ENCODE measurements at places on chromosomes 13 and 19.
A peak's percentile ranks its signal among the peaks of the same experiment; 100 is the strongest.

DNA sequence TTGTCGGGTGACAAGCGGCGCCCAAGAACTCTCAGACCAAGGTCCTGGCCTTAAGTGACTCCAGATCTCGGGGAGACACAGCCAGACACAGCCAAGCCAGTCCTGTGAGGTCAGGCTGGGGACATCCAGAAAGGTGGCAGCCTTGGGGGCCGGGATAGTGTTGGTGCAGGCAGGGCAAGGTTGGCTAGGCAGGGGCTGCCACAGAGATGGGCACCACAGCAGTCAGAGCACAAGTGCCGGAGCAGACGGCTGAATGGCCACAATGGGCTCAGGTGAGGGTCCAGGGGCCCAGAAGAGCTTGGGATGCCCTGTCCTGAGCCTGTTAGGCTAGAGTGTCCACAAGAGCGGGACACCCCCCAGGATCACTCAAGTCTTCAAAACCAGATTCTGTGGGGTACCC is 32.2 kb downstream of the MAU2 start:
- DNase-seq, result no peak

- no peak for DNase-seq
Observed at GRCh38 chr19:30916238-30916637, 433.0 kb downstream of the TSHZ3 start.

DNA sequence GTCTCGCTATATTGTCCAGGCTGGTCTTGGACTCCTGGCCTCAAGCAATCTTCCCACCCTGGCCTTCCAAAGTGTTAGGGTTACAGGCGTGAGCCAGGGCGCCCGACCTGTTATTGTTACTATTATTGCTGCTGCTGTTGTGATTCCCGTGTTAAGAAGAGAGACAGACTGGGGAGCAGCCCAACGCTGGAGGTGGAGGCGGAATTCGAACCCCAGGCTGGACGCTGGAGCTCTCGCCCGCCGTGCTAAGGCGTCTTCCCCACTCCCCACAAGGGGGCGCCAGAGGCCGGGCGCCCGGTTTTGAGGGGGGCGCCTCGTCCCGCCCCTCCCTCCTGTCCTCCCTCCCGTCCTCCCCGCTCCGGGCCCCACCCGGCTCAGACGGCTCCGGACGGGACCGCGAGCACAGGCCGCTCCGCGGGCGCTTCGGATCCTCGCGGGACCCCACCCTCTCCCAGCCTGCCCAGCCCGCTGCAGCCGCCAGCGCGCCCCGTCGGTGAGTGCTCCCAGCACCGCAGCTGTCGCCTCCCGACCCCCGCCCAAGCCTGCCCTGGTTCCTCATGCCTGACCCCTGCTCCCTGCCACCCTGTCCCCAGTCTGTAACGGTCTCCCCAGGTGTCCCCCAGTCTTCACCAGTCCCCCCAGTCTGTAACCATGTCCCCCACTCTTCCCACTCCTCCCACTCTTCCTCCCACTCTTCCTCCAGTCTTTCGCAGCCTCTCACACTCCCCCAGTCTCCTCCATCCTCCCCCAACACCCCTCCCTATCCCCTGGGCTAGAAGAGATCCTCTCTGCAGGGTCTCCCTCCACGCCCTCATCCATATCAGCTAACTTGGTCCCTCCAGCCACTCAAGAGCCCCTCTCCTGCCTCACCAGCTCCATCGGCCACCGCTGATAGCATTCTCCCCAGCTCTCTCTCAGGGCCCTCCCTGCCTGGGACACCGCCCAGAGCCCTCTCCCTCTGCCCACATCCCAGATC is at the start of gene EHD2:
EHD2 (plus strand) TSS at position 377 of the 976 bp plus-strand sequence. CDS start 3,191 bp downstream, outside the sequence.
- peak; percentile 46 for DNase-seq

GRCh38 chr13:34413538-34414210 is 528.4 kb upstream of the NBEA start:
- DNase-seq, result no peak

DNA sequence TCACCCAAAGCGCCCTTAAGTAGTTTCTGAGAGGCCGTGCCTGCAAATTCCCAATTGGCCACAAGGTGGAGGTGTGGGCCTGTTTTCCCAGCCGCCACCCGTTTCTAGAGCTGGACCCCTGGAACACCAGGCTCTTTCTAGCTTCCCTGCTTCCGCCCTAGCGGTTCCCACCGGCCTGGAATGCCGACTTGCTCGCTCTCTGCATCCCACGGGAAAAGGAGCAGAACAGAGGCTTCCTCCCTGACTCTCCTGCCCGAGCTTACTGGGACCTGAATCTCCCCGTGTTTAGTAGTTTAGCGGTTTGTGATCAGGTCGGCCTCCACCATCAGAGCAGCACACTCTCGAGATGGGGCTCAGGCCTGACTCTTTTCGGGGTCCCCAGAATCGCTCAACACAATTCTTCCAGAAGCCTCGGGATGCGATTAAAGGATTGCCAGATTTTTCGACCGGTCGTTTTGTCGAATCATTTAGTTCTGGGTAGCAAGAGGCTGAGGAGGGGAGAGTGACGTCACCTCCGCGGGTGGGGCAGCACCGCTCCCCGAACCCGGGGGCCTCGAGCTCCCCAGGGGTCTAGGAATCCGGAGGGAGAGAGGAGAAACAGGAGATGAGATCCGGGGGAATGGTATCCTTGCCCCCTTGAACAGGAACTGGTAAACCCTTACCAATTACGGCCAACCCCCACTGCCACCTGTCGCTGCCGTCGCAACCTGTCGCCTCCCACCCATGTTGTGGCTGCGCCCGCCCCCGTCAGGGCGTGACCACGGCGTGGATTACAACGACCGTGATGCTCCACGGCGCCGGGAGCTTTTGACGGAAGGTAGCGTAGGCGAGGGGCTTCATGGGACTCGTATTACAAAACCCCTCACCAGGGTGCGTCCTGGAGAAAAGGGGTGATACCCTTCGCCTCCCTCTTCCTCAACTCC is 8.0 kb downstream of the NAPSA start:
- peak; percentile 57 for DNase-seq

DNA sequence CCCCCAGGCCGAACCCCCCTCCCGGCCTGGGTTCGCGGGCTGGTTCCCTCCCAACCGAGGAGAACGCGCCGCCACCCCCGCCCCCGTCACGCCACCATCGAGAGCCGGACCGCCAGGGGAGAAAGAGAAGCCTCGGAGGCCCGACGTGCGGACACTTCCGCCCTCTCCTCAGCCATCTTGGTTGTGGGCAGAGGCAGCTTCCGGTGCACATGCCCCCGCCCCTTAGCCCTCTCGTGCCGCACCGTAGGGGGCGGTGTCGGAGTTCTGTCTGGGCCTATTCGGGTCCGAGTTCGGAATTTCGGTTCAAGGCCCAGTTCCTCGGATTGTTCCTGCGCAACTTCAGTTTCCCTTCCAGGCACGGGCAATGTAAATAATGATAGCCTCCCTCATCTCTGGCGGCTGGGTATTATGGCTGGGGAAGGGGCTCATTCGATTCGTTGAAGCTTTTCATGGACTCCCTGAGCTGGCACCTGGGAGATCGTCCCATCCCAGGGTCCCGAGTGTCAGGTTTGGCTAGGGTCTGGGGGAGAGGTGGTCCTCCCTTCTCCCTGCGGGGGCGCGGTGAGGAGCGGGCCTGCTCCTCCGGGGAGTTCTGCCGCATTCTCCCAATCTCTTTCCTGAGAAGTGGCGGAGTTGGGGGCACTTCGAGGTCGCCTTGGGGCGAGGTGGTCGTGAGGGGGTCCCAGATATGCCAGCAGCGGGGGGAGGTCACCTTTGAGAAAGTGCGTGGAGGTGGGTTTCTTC is at the start of the genes IER2 and STX10:
IER2 (plus strand) TSS at position 225 of the 744 bp plus-strand sequence. CDS start 2,776 bp downstream, outside the sequence.
STX10 (minus strand) TSS at position 189 of the 744 bp plus-strand sequence. CDS start 202 bp downstream, outside the sequence.
- peak; percentile 89 for DNase-seq

- peak; percentile 66 for DNase-seq
Observed at GRCh38 chr13:40271271-40271885, 395.1 kb downstream of the FOXO1 start.

- DNase-seq, result no peak
Observed at GRCh38 chr19:53328967-53329366, 4.6 kb upstream of the ZNF845 start.

DNA sequence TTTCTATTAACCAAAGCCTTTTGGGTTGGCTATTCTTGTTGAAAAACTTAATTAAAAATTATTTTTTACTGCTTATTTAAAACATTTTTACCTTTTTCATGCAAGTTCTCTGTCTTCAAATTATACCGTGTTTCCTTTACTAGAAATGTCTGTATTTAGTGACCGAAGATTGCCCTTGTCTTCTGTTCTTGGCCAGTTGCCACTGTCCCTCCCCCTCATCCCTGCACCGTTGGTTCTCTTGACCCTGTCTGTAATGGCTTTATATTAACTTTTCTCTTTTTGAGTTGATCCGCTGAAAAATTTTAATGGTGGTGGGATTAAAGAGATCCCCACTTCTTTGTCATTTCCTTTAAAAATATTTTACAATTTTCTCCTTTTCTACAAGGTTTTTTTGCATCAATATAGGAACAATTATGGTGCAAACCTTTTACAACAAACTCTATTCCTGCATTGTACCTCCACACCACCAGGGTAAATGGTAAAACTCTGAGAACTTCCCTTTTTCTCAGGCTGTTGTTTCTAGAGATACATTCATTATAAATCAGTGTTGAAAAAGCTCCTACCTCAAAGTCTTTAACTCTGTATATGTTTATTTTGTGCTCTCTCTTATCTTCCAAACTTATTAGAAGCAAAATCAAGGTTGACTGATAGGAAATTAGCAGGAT is 12.9 kb upstream of the RNF113B start:
- no peak for DNase-seq

GRCh38 chr13:29411481-29411880 is 184.0 kb downstream of the SLC7A1 start:
- no peak for DNase-seq

DNA sequence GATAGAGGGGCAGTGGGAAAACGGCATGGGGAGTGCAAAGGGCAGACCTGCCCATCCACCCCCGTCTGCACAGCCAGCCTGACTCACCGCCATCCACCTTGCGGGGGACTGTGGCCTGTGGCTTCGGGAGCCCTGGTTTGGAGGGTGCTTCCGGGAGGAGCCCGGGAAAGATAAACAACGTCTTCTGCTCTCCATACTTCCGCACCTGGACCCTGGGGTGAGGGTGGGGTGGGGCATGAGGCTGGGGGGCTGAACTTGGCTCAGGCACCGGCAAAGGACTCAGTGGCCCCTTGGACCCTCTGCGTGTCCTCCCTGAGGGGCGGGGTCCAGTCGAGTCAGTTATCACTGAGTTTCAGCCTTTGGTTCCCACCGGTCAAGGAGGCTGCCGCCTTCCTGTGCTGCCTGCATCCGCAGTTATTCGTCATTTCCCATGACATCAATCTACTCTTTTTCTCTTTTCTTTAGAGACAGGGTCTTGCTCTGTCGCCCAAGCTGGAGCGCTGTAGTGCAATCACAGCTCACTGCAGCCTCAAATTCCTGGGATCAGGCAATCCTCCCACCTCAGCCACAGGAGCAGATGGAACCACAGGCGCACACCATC is 3.2 kb downstream of the GPR108 start:
- DNase-seq, result no peak

GRCh38 chr19:28489776-28490175 is 723.2 kb downstream of the UQCRFS1 start:
- no peak for DNase-seq

- no peak for DNase-seq
Observed at GRCh38 chr13:80666782-80667552, 326.0 kb upstream of the SPRY2 start.

GRCh38 chr19:33343859-33344572 is 29.5 kb upstream of the CEBPG start:
- no peak for DNase-seq

DNA sequence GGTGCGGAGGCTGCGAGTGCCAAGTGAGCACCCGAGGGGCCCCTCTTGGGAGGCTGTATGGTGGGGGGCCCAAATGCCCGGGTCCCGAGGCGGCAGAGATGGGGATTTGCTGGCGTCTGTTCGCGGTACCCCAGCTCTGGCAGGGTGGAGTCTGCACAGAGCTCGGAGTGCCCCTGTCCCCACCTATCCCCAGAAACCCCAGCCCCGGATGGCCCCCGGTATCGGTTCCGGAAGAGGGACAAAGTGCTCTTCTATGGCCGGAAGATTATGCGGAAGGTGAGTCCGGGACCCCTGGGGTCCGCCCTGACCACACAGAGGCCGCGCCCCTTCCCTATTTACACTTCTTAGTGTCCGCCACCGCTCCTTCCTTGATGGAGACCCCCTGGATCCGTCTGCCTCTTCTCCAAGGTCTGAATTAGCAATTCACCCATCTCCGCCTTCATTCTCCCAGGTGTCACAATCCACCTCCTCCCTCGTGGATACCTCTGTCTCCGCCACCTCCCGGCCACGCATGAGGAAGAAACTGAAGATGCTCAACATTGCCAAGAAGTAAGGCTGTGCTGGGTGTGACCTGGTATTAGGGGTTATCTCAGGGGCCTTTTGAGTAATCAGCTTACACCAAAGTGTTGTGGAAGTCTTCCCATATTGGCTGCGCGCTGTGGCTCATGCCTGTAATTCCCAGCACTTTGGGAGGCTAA is 630 bp downstream of the PNPLA6 start:
- no peak for DNase-seq

GRCh38 chr19:23822735-23823134 is 64.0 kb upstream of the ZNF681 start:
- DNase-seq, result no peak

- no peak for DNase-seq
Observed at GRCh38 chr13:23570099-23570920, at the start of gene TNFRSF19. Gene TNFRSF19, plus strand, starts transcription at chr13:23570412. Its CDS starts 19,772 bp downstream, at chr13:23590184.
